Mesothelial cell of epicardium (in vitro differentiated cells): ENCODE measurements at places on chromosomes 2 and 18.

DNA sequence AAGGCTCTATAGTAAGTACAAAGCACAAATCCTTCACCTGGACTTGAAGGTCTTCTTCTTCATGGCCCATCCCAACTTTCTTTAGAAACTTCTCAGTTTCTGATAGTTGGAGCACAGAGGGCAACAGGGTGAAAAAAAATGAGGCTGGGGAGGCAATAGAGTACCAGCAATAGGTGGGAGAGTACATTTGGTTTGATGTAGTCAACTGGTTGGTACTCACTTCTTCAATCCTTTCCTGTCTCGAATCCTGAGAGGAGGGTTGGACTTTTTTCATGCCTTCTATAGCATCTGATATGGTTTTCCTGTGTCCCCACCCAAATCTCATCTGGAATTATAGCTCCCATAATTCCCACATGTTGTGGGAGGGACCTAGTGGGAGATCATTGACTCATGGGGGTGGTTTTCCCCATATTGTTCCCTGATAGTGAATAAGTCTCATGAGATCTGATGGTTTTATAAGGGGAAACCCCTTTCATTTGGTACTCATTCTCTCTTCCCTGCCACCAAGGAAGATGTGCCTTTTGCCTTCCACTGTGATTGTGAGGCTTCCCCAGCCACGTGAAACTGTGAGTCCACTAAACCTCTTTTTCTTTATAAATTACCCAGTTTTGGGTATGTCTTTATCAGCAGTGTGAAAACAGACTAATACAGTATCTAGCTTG is 75.9 kb upstream of the LCLAT1 start:
- H3K27me3 ChIP-seq: no peaks in the 10 kb centered on the region
- no peak for DNase-seq
- H3K27ac ChIP-seq: no peak overlapping the region
- peaks cover 21% of the 10 kb centered on the region for H3K4me1 ChIP-seq
- H3K4me3 ChIP-seq: no peak overlapping the region

DNA sequence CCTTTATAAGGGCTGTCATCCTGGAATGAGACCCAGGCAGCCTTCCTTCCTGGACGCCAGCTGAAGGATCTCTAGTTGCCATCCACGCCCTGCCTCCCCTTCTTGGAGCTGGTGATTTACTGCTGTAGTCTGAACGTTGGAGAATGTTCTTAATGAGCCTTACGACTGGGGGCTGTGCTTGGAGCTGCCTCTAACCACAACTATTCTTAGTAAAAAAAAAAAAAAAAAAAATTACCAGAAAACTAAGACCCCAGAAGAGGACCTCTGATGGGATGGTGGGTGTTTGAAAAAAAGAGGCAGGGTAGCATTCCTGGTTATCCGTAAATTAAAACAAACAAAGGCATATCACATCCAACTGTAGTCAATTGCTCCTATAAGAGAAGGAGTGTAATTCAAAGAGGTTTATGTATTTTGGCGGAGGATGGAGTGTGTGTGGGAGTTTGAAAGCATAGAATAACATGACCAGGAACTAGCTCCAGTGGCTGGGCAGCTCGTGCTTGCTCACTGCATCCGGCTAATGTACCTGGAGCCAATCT is 105.4 kb downstream of the QPCT start:
- H3K27me3 ChIP-seq: no peaks in the 10 kb centered on the region
- H3K4me1 ChIP-seq: peaks cover 32% of the 10 kb centered on the region
- no peaks in the 10 kb centered on the region for H3K36me3 ChIP-seq
- H3K4me3 ChIP-seq: no peak overlapping the region
- H3K27ac ChIP-seq: peak overlapping the region; percentile 77
- DNase-seq: no peak

DNA sequence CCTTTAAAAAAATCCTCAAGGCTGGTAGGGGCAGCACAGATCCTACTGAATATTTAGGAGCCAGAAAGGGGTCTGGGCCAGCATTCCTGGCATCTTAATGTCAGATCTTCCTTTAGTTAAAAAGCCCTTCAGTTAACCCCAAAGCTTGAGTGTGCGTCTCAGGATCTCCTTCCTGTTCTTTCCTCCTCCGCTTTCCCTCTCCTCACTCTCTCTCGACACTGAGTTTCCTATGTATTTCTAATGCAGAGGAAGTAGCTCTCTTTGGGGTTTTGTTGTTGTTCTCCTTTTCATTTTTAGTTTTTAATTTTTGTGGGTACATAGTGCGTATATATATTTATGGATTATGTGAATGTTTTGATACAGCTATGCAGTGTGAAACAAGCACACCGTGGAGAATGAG is 109.9 kb upstream of the COPS8 start:
- H3K36me3 ChIP-seq: no peaks in the 10 kb centered on the region
- H3K4me3 ChIP-seq: no peak overlapping the region
- no peaks in the 10 kb centered on the region for H3K27me3 ChIP-seq
- peaks cover 42% of the 10 kb centered on the region for H3K4me1 ChIP-seq
- no peak for DNase-seq

GRCh38 chr2:238986491-238987351 is 138.8 kb downstream of the TWIST2 start:
- no peaks in the 10 kb centered on the region for H3K36me3 ChIP-seq
- H3K4me1 ChIP-seq: peaks cover 5% of the 10 kb centered on the region
- H3K4me3 ChIP-seq: no peak overlapping the region
- peaks cover 2% of the 10 kb centered on the region for H3K27me3 ChIP-seq
- no peak overlapping the region for H3K27ac ChIP-seq
- DNase-seq: no peak

- peaks cover 27% of the 10 kb centered on the region for H3K4me1 ChIP-seq
- no peak overlapping the region for H3K4me3 ChIP-seq
- no peaks in the 10 kb centered on the region for H3K36me3 ChIP-seq
- no peak overlapping the region for H3K27ac ChIP-seq
These were observed 32.2 kb downstream of the TMEFF2 start for GRCh38 chr2:192162392-192163042.

DNA sequence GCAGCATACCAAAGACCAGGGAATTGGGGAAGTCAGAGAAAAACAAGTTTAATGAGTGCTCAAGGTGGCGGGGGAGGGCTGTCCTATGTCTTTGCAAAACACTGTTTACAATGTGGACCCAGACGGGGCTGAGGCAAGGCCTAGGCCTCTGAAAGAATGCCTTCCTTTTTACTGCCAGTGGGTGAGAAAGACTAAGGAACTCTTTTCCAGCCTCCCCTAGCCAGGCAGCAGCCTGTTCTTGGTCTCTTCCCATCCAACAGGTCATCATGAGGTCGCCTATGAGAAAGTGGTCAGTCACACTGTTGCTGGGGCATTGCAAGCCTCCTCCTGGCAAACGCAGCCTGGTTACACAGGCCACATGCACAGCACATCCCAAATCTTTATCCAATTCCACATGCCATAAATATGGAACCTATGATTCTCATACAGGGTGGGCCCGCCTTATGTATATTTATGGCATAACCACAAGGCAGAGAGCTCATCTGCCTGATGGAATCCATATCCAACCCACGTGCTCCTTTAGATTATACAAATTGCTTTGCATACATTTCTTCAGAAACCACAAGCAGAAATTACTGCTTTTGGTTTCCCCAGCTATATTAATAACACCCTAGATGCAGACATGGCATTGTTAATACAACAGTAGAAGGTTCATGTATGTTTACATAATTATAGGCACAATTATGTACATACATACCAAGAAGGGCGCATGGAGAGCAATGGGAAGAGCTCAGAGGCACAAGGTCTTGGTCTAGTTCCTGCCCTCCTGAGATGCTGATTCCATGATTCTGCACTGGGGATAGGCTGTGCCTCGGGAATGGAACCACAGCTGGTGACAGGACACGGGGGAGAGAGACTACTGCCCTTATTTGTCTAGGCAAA is 48.6 kb downstream of the NRP2 start:
- peaks cover 46% of the 10 kb centered on the region for H3K4me1 ChIP-seq
- H3K27me3 ChIP-seq: no peaks in the 10 kb centered on the region
- H3K27ac ChIP-seq: peak overlapping the region; percentile 84
- DNase-seq: no peak
- no peak overlapping the region for H3K4me3 ChIP-seq

GRCh38 chr2:28395334-28396061 is 2.8 kb downstream of the FOSL2 start:
- H3K27ac ChIP-seq: no peak overlapping the region
- H3K36me3 ChIP-seq: no peaks in the 10 kb centered on the region
- H3K4me3 ChIP-seq: no peak overlapping the region
- H3K4me1 ChIP-seq: peaks cover 45% of the 10 kb centered on the region
- DNase-seq: no peak

- peaks cover 14% of the 10 kb centered on the region for H3K4me1 ChIP-seq
- peaks cover 13% of the 10 kb centered on the region for H3K27me3 ChIP-seq
- H3K27ac ChIP-seq: no peak overlapping the region
- DNase-seq: no peak
These were observed 56.3 kb downstream of the SCG2 start for GRCh38 chr2:223545830-223546229.

- no peaks in the 10 kb centered on the region for H3K27me3 ChIP-seq
- no peak overlapping the region for H3K4me3 ChIP-seq
- no peak overlapping the region for H3K27ac ChIP-seq
- no peaks in the 10 kb centered on the region for H3K36me3 ChIP-seq
These were observed 123.0 kb upstream of the SETBP1 start for GRCh38 chr18:44557616-44558151.

DNA sequence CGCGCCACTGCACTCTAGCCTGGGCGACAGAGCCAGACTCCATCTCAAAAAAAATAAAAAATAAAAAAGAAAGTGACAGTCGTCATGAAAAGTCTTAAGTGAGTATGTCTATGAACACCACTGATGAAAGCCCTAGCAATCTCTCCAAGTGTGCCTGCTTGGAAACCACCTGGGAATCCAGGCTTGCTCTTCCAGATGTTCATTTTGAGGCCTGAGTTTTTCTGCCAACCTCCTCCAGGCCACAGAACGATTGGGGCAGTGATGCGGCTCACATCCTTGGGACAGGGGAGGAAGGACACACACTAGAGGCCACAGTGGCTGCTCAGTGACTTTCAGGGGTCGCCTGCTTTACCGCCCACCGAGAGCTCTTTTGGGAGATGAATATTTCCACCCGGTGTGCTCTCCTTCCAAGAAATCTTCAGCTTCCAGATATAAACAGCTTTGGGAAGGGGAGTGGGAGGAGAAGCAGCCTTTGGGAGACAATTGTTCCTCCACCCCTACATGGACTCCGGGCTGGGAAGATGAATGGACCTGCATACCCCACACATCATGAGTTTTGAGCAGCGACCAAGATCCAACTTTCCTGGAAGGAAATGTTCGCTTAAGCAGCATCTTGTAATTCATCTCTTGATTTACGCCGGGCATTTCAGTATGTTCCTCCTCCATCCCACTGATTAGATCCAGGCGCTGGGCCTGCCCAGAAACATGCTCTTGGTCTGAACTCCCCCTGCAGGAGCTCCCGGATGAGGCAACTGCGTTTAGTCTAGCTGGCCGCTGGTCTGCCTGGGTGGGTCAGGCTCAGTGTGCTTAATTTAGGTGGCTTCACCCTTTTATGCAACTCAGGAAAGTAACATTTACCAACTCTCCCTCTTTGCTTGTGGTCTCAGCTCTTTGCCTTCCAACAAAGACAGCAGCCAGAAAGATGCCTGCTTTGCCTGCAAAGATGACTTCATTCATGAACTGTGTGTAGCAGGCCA is 6.2 kb upstream of the ARMC9 start:
- H3K4me3 ChIP-seq: peak overlapping the region; percentile 9
- H3K27ac ChIP-seq: peak overlapping the region; percentile 90
- H3K36me3 ChIP-seq: no peaks in the 10 kb centered on the region
- H3K27me3 ChIP-seq: peaks cover 9% of the 10 kb centered on the region
- H3K4me1 ChIP-seq: peaks cover 24% of the 10 kb centered on the region

- no peaks in the 10 kb centered on the region for H3K4me1 ChIP-seq
- H3K4me3 ChIP-seq: no peak overlapping the region
- H3K27ac ChIP-seq: no peak overlapping the region
These were observed 165.1 kb upstream of the TPO start for GRCh38 chr2:1248187-1248586.

DNA sequence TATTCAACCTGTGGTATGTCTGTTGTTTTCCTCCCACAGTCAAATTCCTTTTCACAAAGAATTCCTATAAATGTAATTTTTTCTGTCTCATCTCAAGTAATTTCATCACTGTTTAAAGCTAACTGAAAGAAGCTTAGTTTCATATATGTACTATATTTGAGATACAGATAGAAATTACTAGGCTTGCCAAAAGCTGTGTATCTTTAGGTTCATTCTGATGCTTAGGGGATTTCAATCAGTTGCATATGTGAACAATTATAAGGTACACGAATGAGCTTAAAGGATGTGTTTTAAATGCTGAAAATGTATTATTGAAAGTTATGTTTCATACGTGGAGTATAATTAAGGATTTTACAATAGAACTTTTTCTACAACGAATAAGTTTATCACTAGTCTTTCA is 59.2 kb upstream of the DSG1 start:
- no peak overlapping the region for H3K4me3 ChIP-seq
- H3K27me3 ChIP-seq: no peaks in the 10 kb centered on the region
- H3K36me3 ChIP-seq: no peaks in the 10 kb centered on the region

GRCh38 chr2:138827426-138828054 is 47.4 kb upstream of the NXPH2 start:
- no peak overlapping the region for H3K4me3 ChIP-seq
- H3K27ac ChIP-seq: no peak overlapping the region
- H3K36me3 ChIP-seq: no peaks in the 10 kb centered on the region
- peaks cover 10% of the 10 kb centered on the region for H3K4me1 ChIP-seq

GRCh38 chr2:191213333-191213732 is 31.9 kb upstream of the MYO1B start:
- no peak overlapping the region for H3K27ac ChIP-seq
- no peak overlapping the region for H3K4me3 ChIP-seq
- peaks cover 3% of the 10 kb centered on the region for H3K36me3 ChIP-seq
- no peak for DNase-seq

DNA sequence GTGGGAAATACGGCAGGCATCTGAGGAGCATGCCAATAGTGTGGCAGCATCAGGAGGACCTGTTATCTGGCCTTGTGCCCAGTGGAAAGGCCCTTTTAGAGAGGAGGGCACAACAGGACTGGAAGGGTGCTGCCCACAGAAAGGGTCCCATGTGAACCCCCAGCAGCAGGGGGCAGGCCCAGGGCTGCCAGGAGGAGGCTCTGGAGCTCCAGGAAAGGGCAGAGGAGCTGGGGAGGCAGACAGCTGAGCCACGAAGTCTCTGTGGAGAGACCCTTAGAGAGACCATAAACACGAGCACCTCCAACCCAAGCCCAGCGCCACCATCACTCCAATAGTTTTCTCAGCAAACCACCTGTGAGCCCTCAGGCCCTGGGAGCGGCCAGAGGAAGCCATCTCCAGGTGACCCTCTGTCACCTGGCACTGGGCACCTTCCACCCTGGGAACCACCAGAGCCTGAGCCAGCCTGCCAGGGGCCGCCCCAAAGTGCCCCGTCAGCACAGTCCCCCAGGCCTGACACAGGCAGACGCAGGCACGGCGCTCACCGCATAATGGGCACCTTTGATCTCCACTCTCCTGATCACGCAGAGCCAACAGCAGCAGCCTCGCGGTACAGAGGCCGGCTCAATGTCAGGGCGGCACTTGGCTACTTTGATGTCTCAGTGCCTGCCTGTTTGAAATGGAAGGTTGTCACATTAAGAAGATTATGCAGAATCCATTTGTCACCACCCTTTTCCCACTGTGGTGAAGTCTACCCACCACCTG is 162.5 kb upstream of the RAB6C start:
- peaks cover 19% of the 10 kb centered on the region for H3K4me1 ChIP-seq
- no peaks in the 10 kb centered on the region for H3K27me3 ChIP-seq
- no peak overlapping the region for H3K4me3 ChIP-seq
- peaks cover 34% of the 10 kb centered on the region for H3K36me3 ChIP-seq
- DNase-seq: no peak
- H3K27ac ChIP-seq: no peak overlapping the region
